Activated gamma-delta T cell treated with Interleukin-2 at 50 U/mL for 16 hours (primary cell): ENCODE measurements at places on chromosomes 2 and 18.

DNA sequence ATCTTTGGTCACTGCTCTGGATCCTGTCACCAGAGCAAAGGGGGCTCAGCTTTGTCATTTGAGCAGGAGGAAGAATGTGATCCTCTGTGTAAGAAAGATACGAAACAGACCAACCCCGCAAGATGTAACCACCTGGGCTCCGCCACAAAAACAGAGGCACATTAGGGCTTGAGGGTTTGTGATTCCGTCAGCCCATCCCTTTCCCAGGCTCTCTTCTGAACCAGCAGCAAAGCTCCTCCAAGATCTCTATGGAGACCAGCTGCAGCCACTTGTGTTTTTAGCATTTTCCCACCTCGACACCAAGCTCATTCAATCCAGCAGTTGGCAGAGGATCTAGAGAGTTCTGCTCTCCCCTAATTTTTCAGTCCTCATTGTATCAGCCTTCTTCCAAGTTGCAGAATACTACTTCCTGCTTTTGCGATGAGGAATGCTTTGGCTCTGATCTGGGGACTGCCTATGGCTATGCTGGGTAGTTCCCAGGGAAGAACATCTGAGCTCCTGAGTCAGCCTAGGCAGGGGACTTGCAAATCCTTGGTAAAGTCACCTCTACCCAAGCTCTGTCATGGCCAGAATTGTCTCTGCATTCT is 139.6 kb upstream of the RAB12 start:
- DNase-seq, result no peak

- DNase-seq, result no peak
Measured at GRCh38 chr2:61469424-61470121, 1.3 kb downstream of the USP34 start.

DNA sequence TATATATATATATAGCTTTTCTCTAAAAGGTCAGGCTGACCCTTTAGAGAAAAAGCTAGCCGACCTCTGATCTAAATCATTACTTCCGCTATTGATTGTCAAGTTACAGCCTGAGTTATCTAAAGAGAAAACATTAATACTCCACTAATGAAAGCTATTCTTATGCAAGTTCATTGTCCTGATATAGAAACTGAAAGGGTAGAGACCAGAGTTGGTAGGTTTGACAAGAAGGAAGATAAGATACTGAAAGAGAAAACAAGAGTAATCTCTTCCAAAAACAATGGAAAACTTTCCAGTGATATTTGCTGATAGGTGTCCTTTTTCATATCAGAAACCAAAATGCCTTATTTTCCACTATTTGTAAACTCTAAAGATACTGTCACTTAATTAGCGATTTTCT is 62.8 kb upstream of the SLC39A10 start:
- DNase-seq, result no peak

DNA sequence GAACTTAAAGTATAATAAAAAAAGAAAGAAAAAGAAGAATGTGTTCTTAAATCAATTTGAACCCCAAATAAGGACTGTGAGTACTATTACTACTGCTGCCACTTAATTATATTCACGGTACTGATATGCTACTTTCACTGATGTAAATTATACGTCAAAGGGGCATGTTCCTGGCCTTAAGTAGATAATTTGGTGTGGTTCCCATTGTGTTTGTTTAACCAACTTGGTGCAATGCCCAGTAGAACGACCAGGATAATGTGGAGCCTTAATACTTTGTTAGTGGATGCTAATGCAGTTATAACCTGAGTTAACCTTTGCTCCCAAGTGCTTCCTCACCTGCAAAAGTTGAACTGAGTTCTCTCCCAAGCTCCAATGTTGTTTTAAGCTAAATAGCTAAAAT is 142.0 kb downstream of the NR4A2 start:
- no peak for DNase-seq

DNA sequence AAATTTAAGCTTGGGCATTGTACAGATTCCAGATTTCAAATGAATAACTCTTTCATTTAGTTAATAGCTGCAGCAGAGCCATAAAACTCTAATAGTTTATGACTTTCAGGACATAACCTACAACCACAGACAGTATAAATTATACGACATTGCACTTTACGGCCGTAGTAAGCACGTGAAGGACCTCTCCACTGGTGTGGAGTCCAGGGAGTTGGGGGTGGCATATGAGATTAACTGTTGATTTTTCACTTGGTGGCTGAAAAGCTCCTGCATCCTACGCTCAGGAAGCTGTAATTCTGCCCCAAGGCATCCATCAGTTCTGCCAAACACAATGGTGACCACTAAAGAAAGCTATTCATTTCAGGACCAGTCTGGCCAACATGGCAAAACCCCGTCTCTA is 376.2 kb downstream of the SOX11 start:
- no peak for DNase-seq
